WTC11 (cell line): ENCODE measurements at places on chromosomes 11 and 22. TPM values are rescaled to one million over a fixed set of nuclear protein-coding genes. Genes with fewer than 3 reads are reported as not detected.

- H3K36me3 ChIP-seq = no peaks in the 10 kb centered on the region
- no peak overlapping the region for H3K27ac ChIP-seq
- no peaks in the 10 kb centered on the region; the same call in 1 of the 2 replicates for H3K27me3 ChIP-seq
- H3K4me3 ChIP-seq = no peak overlapping the region
- no peak for DNase-seq
- H3K4me1 ChIP-seq = peaks cover 9% of the 10 kb centered on the region
Measured at GRCh38 chr11:132422722-132423121, 1052.3 kb downstream of the NTM start.

DNA sequence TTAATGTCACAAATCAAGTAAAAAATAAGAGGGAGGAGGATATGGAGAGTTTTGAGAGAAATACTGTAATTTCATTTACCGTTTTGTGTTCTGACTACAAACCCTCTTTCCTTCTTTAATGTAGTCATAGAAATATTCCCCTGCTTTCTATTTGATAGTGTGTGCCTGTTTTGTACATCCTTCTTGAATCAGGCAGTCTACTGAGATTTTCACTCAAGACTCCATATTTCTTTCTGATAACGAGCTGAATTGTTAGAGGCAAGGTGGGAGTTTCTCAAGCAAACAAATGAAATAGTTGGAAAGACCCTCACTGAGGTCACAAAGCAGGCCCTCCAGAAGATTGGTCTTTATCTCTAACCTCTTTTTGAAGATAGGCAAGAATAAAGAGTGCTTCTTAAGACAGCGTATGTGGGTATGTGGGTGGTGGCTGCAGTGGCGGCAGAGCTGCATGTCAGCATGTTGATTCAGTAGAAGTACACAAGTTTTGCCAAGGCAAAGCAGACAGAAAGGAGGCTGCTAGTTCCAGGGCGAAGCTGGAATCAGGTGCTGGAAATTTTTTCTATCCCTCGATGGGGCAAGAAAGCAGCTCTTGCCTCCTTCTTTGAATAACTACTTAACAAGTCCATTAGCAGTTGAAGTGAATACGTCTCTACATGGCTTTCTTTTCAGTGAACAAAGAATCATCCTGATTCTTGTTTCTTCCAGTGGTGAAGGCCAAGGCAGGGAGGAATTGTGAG, 164.2 kb downstream of the FAM76B start:
- no peaks in the 10 kb centered on the region for H3K36me3 ChIP-seq
- H3K27ac ChIP-seq = peak overlapping the region; percentile 74
- no peak overlapping the region for H3K4me3 ChIP-seq
- H3K27me3 ChIP-seq = no peaks in the 10 kb centered on the region

- DNase-seq = no peak
- no peaks in the 10 kb centered on the region for H3K36me3 ChIP-seq
- H3K27ac ChIP-seq = no peak overlapping the region
- no peak overlapping the region for H3K4me3 ChIP-seq
- no peaks in the 10 kb centered on the region for H3K27me3 ChIP-seq
Measured at GRCh38 chr11:109929308-109929707, 163.9 kb upstream of the ZC3H12C start.

OR52I2 gene
- not detected in 3 replicates for total RNA-seq

MRGPRX3 gene
- not detected in 3 replicates for total RNA-seq

KCNK4 gene
- total RNA-seq = 0.25 to 0.74 TPM (median 0.48 TPM) in 3 replicates

P2RX6 gene
- total RNA-seq = 0.13 to 0.69 TPM (median 0.30 TPM) in 3 replicates

PKDREJ gene
- 0.02 to 0.07 TPM in 2 of 3 replicates, not detected in the other for total RNA-seq

GRCh38 chr11:109892321-109892794, 200.8 kb upstream of the ZC3H12C start:
- no peaks in the 10 kb centered on the region for H3K27me3 ChIP-seq
- no peak for DNase-seq

GRCh38 chr22:46064228-46064965, 85.9 kb upstream of the PPARA start:
- no peaks in the 10 kb centered on the region for H3K36me3 ChIP-seq
- no peak overlapping the region for H3K4me3 ChIP-seq
- no peak overlapping the region for H3K27ac ChIP-seq
- DNase-seq = peak; percentile 7
- H3K4me1 ChIP-seq = peaks cover 3% of the 10 kb centered on the region
- peaks cover 75% of the 10 kb centered on the region for H3K27me3 ChIP-seq

GRCh38 chr22:22604326-22605073, 39.9 kb upstream of the GGTLC2 start:
- DNase-seq = no peak
- H3K36me3 ChIP-seq = no peaks in the 10 kb centered on the region
- no peak overlapping the region for H3K27ac ChIP-seq

DNA sequence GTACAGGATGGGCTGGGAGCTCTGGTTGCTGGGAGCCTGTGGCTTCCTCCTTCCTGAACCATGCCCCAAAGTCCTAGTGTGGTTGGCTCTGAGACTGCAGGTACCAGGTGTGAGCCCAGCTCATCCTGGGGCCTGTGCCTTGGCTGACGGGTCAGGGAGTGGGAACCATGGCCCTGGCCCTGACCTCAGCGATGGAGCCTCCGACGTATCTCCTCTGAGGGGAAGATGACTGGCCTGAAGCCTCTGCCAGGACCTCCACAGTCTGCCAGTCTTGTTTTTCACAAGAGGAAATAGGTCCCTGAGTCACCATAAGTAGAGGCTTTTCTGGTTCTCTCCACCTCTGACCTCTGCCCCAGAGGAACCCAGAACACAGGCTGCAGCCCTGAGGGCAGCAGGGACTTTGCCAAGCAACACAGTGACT, 3.4 kb downstream of the RCE1 start:
- no peak for DNase-seq
- no peak overlapping the region; the same call in 1 of the 2 replicates for H3K27ac ChIP-seq
- H3K27me3 ChIP-seq = no peaks in the 10 kb centered on the region
- H3K4me1 ChIP-seq = peaks cover 20% of the 10 kb centered on the region

DNA sequence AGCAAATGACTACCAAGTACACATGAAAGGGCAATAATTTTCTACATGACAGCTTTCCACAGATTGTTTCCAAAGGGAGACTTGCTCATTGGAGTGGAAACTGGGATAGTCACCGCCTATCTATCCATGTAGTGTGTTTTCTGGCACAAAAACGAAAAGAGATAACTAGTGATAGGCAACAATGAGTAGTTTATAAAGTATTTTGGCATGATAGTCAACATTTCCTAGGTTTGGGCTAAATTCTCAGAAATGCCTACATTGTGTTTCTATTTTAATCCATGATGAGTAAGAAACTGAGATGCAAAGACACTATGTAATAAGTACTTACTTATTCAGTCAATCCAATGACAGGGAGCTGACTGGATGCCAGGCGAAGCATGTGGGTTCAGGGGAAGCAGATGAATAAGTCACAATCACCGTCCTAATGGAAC, 1129.1 kb downstream of the DLG2 start:
- H3K27ac ChIP-seq = no peak overlapping the region
- no peak overlapping the region for H3K4me3 ChIP-seq
- no peak for DNase-seq
- H3K4me1 ChIP-seq = no peaks in the 10 kb centered on the region

RFPL3 gene
- 0.16 TPM in 1 of 3 replicates, not detected in the others for total RNA-seq

DNA sequence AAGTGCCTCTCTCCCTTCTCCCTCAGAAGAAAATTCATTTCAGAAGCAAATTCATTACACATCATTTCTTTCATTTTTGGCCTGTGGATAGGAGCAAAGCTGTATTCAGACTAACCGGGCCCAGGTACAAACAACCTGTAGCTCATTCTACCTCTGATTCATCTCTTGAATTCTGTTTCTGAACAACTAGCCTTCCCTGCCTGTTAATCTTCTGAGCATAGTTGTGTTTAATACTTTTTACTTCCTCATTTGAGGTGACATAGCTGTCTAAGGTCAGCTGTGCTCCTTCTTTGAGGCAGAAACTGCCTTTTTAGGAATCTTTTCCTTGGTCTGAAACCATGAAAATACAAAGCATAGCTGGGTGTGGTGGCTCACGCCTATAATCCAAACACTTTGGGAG, 12.6 kb upstream of the IL18BP start:
- H3K36me3 ChIP-seq = peaks cover 15% of the 10 kb centered on the region
- H3K4me1 ChIP-seq = no peaks in the 10 kb centered on the region
- DNase-seq = no peak
- H3K4me3 ChIP-seq = no peak overlapping the region
- no peaks in the 10 kb centered on the region for H3K27me3 ChIP-seq

PTPN5 gene
- 4.5 to 7.4 TPM (median 6.7 TPM) in 3 replicates for total RNA-seq

- H3K36me3 ChIP-seq = peaks cover 17% of the 10 kb centered on the region
- no peak overlapping the region for H3K4me3 ChIP-seq
- H3K27ac ChIP-seq = 0 out of 2 replicates have a peak overlapping the region, but pooled peaks have one; percentile 34
- H3K27me3 ChIP-seq = no peaks in the 10 kb centered on the region
Measured at GRCh38 chr22:33658775-33659174, 261.5 kb downstream of the LARGE1 start.

DNA sequence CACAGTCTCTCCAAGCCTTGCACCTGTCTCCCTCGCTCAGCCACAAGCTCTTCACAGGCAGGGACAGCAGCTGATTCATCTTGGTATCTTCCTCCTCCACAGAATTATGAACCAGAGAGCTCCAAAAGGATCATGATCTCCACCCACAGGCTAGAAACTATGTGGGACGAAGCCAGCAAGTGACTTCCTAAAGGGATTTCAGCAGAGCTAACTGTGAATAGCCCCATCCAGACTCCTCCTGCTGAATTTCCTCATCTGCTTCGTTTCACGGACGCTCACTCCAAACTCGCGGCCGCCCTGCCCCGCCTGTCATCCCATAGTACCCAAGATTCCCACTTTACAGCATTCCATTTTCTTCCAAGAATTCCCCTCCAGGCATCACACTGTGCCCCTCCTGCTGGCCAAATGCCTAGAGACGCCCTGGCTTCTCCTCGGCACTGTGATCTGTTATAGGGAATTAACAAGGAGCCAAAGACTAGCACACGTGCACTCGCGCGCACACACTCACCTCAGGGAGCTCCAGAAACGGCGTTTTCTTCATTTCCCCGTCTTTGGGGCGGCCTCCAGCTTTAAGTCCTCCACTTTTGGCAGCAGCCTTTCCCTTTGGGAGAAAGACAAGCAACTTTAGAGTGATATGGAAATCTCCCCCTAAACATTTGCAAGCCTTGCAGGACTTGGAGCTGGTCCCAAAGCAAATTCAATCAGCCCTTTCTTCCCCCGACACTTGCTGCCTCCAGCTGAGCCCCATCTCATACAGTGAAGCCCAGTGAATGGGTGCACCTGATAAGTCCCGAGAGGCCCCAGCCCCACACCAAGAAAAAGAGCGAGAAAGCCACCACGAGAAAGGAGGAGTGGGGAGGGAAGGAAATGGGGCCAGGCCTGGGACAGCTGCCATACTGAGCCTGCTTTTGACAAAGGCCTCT, 35.5 kb downstream of the SPATA19 start:
- H3K4me3 ChIP-seq = no peak overlapping the region
- H3K36me3 ChIP-seq = no peaks in the 10 kb centered on the region
- H3K27me3 ChIP-seq = no peaks in the 10 kb centered on the region
- H3K27ac ChIP-seq = no peak overlapping the region

SORL1 gene
- total RNA-seq = 78.1 to 87.1 TPM (median 78.1 TPM) in 3 replicates

GRCh38 chr22:27397954-27398342, 403.6 kb downstream of the MN1 start:
- H3K36me3 ChIP-seq = no peaks in the 10 kb centered on the region
- no peak for DNase-seq
- no peaks in the 10 kb centered on the region for H3K4me1 ChIP-seq
- no peak overlapping the region for H3K27ac ChIP-seq
- H3K4me3 ChIP-seq = no peak overlapping the region

MS4A1 gene
- 0.17 to 0.71 TPM (median 0.32 TPM) in 3 replicates for total RNA-seq

GRCh38 chr11:8080069-8080670, 841 bp upstream of the TUB start:
- H3K4me1 ChIP-seq = peaks cover 40% of the 10 kb centered on the region
- H3K4me3 ChIP-seq = peak overlapping the region; percentile 73
- H3K36me3 ChIP-seq = no peaks in the 10 kb centered on the region
- no peak for DNase-seq

- DNase-seq = no peak
- peaks cover 3% of the 10 kb centered on the region; the same call in 1 of the 2 replicates for H3K27me3 ChIP-seq
- no peaks in the 10 kb centered on the region for H3K36me3 ChIP-seq
- no peak overlapping the region for H3K4me3 ChIP-seq
- peaks cover 9% of the 10 kb centered on the region for H3K4me1 ChIP-seq
- H3K27ac ChIP-seq = no peak overlapping the region
Measured at GRCh38 chr22:29224859-29225410, 19.2 kb downstream of the EMID1 start.

HSPA8 gene
- 1,051 to 1,124 TPM (median 1,087 TPM) in 3 replicates for total RNA-seq

DNA sequence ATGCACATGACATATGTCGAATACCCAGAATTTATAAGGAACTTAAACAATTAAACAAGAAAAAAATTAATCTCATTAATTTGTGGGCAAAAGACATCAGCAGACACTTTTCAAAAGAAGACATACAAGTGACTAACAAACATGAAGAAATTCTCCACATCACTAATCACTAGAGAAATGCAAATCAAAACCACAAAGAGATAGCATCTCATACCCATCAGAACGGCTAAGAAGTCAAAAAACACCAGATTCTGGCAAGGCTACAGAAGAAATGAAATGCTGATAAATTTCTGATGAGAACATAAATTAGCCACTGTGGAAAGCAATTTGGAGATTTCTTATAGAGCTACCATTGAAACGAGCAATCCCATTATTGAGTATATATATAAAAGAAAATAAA, 210.6 kb upstream of the LUZP2 start:
- H3K4me1 ChIP-seq = no peaks in the 10 kb centered on the region
- no peak for DNase-seq
- H3K27ac ChIP-seq = no peak overlapping the region
- no peaks in the 10 kb centered on the region for H3K27me3 ChIP-seq

XPNPEP3 gene
- 25.9 to 28.2 TPM (median 27.5 TPM) in 3 replicates for total RNA-seq

DNA sequence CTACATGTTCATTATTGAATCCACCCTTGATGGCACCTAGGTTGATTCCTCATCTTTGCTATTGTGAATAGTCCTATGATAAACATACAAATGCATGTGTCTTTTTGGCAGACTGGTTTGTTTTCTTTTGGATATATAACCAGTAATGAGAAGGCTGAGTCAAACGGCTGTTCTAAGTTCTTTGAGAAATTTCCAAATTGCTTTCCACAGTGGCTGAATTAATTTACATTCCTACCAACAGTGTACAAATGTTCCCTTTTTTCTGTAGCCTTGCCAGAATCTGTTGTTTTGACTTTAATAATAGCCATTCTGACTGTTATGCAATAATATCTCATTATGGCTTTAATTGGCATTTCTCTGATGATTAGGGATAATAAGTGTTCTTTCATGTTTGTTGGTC, 184.9 kb downstream of the CASP12 start:
- no peak overlapping the region for H3K27ac ChIP-seq
- H3K4me1 ChIP-seq = peaks cover 8% of the 10 kb centered on the region
- H3K27me3 ChIP-seq = no peaks in the 10 kb centered on the region
- no peaks in the 10 kb centered on the region for H3K36me3 ChIP-seq
- H3K4me3 ChIP-seq = no peak overlapping the region
- no peak for DNase-seq
